ENCODE measurements at places on chromosomes 5 and 9.

DNA sequence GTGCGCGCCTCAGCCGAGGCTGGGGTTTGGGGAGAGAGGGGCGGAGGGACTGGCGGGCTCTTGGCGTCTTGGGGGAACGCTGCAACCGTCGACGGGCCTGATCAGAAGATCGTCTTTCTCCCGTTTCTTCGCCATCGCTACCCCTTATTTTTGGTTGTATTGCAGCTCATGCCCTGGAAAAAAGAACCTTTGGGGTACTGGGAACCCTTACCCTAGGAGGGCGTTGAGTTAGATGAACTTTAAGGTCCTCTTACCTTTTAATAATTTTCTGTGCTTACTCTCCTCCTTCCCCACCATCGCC, 719 bp downstream of the PAIP2 start:
- DNase-seq: no peak

DNA sequence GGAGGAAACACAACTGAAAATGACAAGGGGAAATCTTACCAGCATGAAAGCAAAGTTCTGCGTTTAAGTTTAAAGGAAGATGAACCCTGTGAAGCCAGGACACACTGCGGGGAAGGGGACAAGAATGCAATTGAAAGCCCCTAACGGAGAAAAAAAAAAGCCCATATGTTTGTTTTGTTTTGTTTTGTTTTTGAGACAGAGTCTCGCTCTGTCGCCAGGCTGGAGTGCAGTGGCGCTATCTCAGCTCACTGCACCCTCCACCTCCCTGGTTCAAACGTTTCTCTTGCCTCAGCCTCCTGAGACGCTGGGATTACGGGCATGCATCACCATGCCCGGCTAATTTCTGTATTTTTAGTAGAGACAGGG, 2.9 kb downstream of the STK10 start:
- no peak for DNase-seq

DNA sequence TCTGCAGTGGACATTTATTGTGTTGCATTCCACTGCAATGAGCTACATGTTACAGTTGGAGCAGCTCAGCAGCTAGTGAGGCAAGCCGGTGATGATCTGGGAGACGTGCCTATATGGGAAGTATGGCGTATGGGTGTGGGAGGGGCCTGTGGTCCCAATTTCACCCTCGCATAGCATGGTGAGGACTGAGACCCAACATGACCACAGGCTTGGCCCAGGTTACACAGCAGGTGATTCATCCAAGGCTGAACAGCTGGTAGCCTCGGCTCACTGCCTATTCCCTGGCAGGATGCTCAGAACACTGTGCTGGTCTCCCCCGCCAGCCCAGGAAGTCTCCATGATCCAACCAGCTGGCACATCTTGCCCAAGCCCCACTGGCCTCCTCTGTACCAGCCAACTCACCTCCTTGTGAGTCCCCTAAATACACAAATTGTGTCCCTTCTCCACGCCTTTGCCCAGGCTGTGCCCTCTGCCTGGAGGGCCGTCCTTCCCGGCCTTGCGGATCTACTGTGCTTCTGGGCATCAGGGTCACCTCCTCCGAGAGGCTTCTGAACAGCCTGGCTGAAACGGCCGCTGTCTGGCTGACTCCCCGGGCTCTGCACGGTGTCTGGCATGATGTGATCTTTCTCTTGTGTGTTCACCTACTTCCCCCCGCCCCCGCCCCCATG, 81.4 kb downstream of the NSUN2 start:
- no peak for DNase-seq

DNA sequence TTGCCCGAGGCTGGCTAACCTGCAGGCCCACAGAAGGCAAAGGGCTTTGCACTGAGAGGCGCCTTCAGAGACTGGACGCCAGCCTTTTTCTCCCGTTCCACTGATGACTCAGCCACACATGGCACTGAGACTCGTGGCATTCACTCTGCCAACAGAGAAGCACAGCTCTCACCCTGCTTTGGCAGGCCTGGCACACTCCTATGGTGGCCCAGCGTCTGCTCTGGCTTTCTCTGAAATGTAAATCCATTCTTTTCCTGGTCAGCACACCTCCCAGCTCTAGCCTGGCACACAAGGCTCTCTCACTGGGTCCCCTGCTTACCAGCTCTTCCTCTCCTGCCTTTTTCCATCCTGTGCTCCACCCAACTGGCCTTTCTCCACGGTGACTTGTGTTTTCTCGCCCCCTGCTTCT, 5.9 kb upstream of the MELK start:
- peak; percentile 73 for DNase-seq

GRCh38 chr5:154993461-154993860, 20.1 kb upstream of the KIF4B start:
- no peak for DNase-seq

DNA sequence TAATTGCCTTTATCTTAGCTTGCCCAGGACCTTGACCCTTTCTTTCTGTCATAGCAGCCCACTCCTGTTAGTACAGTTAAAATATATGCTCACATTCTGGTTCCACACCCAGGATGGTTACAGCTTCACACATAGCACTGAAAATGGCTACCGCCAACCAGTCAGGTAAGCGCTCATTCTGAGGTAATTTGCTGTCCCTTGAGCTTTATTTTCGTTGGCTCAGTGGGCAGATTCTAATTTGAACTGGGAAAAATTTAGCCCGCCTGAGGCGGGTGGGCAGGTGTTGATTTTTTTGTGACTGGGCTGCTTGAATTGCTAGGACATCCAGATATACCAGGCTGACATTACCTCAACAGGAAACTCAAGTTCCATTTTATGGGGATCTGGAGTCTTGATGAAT, 137.5 kb downstream of the KCTD16 start:
- DNase-seq: no peak

GRCh38 chr9:120443489-120443888, 136.5 kb downstream of the CDK5RAP2 start:
- DNase-seq: no peak

DNA sequence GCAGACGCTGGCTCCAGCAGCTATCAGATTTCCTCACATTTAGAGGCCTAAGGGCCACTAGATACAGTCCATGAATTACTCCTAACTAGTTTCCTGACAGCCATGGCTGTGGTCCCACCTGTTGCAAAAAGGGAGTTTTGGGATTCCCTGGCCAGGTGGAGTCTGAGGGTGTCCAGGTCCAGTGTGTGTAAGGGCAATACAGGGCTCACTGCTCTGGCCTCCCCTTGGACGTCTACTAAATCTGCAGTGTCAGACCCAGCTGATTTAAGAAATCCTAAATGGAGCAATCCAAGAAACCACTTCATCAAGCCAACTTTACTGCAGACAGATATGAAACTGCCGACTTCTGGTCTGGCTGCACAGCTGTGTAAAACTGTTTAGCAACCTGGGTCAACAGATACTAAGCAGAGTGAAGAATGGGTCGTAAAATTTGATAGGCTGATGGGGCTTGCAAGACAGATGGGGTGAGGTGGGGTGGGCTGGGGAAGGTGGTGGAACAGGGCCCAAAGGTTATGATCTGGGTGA, 116.4 kb downstream of the GADD45G start:
- DNase-seq: no peak

DNA sequence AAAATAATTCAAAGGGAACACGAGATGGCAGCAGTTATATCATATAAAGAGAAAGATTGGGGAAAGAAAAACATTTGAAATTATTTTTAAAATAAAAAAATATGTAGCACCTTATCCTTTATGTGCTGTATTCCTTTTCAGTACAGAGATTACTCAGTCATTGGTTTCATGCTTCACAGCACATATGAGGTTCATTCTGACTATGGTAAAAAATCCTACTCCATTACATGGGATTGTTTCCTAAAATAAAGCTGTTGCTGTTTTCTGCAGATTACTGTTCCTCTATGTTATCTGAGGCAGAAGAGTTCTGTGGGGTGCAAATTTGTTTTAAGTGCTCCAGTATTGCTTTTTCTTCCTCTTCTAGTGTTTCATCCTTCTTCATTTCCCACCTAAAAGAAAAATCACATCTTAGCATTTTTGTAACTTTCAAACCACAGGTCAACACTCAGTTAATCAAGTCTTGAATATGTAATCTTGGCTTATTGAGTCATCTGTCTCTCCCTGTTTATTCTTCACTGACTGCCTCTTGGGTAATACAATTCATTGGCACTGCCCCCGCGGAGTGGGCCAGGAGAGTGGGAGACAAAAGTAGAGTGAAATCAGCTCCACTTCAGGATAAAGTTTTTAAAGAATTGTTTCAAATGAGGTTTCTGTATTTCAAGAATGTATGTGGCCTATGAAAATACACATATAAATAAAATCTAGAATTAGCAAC, 412.5 kb upstream of the POU5F2 start:
- DNase-seq: peak; percentile 14

DNA sequence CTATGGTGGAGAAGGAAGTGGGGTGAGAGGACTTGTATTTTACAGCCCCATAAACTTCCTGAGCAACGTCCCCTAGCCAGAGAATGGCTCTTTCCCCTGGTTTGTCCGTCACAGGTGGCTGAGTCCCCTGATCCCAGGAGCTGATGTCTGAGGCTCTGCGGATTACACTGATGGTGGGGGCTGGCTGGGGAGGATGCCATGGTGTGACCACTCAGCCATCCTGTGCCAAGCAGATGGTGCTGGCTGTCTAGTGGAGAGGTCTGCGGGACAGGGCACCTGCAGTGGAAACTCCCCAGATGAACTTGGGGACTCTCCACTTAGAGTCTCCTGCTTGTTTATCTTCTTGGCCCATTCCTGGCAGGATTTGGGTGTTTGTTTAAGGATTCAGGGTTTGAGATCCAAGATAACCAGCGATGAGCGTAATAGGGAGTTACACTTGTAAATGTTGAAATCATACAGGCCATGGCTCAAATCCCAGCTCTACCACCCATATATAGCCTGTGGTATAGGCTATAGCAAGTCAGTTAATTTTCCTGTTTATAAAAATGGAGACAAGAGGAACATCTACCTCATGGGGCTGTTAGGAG, 4.7 kb upstream of the PTGS1 start:
- no peak for DNase-seq

- DNase-seq: no peak
Observed at GRCh38 chr9:93186215-93186945, 2.4 kb downstream of the WNK2 start.

- no peak for DNase-seq
Observed at GRCh38 chr5:55364537-55365055, 56.8 kb downstream of the MTREX start.

- DNase-seq: no peak
Observed at GRCh38 chr9:110217656-110218099, 9.7 kb upstream of the C9orf152 start.

- no peak for DNase-seq
Observed at GRCh38 chr5:95647886-95648860, 1.6 kb downstream of the RFESD start.

- no peak for DNase-seq
Observed at GRCh38 chr5:97820138-97820537, 637.1 kb upstream of the RIOK2 start.

- DNase-seq: no peak
Observed at GRCh38 chr9:77512876-77513275, 135.2 kb downstream of the GNA14 start.

GRCh38 chr9:88221105-88221504, 82.8 kb upstream of the SPATA31C2 start:
- DNase-seq: no peak

DNA sequence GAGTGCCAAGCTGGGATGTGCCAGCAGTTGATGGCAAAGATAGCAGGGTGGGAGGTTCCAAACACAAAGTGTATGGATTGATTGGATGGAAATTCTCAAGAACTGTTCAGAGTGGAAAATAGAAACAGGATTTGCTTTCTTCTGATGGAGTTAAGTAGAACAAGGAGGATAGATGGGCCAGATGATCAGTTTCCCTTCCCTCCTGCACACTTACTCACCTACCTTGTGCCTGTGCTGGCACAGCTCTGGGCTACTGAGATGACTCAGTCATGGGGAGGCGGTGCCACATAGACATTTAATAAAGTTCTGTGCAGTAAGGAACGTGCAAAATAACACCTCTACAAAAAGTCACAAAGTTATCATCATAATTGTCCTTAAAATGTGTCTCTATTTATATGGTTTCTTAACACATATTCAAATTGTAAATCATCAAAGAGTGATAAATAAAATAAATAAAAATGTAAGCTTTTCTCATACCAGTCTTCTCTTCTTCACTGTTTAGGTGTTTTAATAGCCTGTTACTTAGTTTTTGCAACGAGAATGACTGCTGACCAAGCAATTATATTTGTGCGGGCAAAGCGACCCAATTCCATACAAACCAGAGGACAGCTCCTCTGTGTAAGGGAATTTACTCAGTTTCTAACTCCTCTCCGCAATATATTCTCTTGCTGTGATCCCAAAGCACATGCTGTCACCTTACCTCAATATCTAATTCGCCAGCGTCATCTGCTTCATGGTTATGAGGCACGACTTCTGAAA, 12.7 kb downstream of the PTPDC1 start:
- DNase-seq: peak; percentile 35

Measured in hippocampal formation (tissue), 2 donors.